ENCODE measurements at places on chromosomes 7 and 10. TPM values are rescaled to one million over a fixed set of nuclear protein-coding genes. Genes with fewer than 3 reads are reported as not detected.
A peak's percentile ranks its signal among the peaks of the same experiment; 100 is the strongest.

UFSP1 gene
- 2.9 TPM for total RNA-seq

ADCYAP1R1 gene
- total RNA-seq = 9.1 TPM

- DNase-seq = no peak
Observed at GRCh38 chr7:34296663-34297062, 361.4 kb upstream of the NPSR1 start.

FAM171A1 gene
- total RNA-seq = 32.6 TPM

GRCh38 chr7:66399566-66399965 is 194.4 kb downstream of the TPST1 start:
- no peak for DNase-seq

ZNF277 gene
- 24.0 TPM for total RNA-seq

C10orf105 gene
- total RNA-seq = 0.53 TPM

FKBP6 gene
- total RNA-seq = not detected

GRCh38 chr10:3251172-3251571 is 78.6 kb upstream of the PITRM1 start:
- no peak for DNase-seq

GRCh38 chr10:23120001-23120934 is 24.9 kb downstream of the MSRB2 start:
- DNase-seq = no peak

DNA sequence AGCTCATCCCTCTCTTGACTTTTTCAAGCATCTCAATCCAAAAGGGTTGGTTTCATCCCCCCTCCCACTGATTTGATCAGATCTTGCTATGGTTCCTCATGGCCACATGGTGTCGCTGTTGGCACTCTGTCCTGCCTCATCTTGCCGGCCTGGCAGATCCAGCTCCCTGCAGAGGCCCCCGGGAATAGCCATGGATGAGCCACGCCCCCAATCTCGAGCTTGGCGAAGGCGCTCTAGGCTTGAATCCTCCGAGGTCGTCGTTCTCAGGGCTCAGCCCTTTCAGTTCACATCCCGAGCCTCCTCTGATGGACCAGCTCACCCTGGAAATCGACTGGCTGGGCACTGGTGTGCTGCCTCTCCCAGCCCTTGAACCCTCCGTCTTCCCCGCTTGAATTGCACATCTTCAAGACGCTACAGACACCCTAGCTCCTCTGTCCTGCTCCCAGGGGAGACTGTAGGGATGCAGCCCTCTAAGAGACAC is 628.7 kb downstream of the TYW1 start:
- peak; percentile 90 for DNase-seq

GNA12 gene
- 46.7 TPM for total RNA-seq

DNA sequence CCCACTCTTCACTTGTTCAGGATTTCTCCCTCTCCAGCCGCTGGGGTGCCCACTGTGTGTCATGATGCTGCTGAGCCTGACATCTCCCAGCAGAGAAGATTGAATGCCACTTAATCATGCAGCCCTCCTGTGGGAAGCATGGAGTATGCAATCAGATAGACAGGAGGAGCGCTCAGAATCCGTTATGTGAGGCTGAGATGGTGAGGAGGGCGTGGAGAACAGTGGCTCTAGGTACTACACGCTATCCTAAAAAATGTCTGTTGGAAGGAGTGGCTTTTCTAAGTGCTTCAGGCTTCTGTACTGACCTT is 334.3 kb downstream of the LRMDA start:
- no peak for DNase-seq

- no peak for DNase-seq
Observed at GRCh38 chr7:127657500-127657899, 5.5 kb downstream of the SND1 start.

DNA sequence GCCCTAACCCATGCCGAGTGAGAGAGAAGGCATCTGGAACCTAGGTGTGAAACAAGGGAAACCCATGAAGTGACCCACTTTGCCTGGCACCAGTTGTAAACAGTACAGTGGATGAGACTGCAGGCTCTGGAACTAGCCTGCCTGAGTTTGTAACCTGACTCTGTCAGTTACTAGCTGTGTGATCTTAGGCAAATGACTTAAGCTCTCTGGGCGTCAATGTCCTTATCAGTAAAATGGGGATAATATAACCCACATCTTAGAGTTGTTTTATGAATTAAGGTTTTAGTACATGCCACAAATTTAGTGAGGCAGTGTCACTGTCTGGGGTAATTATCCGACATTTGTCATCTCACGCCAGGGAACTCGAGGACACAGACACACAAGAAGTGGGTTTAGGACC is 82.9 kb upstream of the AGK start:
- DNase-seq = no peak

Measured in sciatic nerve (tissue), 2 donors.